ENCODE measurements at places on chromosomes 6 and 20. TPM values are rescaled to one million over a fixed set of nuclear protein-coding genes. Genes with fewer than 3 reads are reported as not detected.

GRCh38 chr6:96809119-96809518 lies 28.2 kb downstream of the GPR63 start:
- no peak for DNase-seq

- no peak for DNase-seq
Measured at GRCh38 chr6:99333068-99333467, 16.4 kb downstream of the FAXC start.

DNA sequence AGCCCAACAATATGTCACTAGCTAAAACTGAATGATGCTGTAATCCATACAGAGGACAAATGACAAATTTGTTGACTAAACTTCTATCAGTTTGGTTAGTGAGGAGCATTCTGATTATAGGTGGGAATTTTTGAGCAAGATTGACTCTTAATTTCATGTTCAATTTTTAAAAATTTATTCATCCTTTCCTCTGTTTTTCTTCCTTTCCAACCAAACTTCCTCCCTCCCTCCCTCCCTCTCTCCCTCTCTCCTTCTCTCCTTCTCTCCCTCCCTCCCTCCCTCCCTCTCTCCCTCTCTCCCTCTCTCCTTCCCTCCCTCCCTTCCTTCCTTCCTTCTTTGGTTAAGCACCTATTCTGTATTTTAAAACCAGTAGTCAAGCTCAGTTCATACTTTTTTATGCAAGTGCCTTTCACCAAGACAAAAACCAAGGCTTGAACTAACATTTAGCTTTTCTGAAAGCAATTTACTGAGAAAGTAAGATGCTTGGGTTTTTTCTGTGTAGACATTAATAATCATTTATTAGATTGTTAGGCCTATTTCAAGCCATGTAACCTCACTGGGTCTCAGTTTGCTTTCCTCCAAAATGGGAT lies 112.3 kb downstream of the TSHZ2 start:
- no peak for DNase-seq

DNA sequence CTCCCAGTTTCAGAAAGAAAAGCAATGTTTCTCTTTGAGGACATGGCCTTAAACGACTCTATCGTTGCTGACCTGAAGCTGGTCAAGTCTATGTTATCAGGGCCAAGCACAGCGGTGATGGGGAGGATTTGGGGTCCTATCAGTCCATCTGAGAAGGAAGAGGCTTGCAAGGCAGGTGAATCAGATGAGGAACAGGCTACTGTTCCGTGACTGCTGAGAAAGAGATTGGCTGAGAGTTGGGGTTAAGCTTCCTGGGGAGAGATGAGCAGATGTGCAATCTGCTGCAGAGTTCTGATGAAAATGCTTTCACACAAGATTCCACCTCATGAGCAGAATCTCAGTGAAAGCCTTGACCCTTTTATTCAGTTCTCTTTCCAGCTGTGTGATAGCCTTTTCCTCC lies 168.3 kb upstream of the STMND1 start:
- DNase-seq = no peak

- no peak for DNase-seq
Measured at GRCh38 chr6:45970326-45970725, 45.3 kb downstream of the CLIC5 start.

DNA sequence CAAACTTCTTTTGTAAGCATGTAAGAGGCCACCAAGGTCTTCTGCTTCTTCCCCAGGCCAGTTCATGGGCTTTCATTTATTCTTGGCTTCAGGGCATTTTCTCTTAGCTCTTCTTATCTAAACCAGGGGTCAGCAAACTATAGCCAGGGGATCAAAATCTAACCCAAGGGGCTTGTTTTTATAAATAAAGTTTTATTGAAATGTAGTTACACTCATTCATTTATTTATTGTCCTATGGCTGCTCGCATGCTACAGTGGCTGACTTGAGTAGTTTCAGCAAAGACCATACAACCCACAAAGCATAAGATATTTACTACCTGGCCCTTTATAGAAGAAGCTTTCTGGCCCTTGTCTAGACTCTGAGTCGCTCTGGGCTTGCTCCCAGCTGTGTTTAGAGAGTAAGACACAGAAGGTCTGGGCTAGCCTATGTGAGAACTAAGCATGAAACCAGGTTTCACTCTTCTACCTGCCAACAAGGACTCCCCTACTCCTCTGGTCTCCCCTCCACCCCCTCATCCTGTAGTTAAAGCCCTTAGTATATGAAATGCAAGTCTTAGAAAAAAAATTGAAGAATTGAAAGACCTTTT lies 43.2 kb downstream of the KHDC1L start:
- no peak for DNase-seq

DNA sequence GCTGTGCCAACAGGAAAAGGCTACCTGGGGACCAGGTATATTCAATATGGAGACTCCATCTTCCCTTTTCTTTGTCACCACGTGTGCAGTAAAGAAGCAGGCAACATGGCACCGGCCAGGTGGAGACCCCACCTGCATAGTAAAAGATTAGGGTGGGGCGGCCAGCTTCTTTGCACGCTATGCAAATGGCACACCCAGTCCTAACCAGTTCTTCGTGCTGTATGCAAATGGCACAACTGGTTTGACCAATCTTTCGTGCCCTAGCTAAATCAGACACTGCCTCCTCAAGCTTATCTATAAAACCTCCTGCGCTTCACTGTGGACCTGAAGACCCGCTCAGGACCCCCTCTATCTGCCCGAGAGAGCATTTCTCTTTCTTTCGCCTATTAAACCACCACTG lies 88.8 kb upstream of the EZR start:
- DNase-seq = no peak

DNA sequence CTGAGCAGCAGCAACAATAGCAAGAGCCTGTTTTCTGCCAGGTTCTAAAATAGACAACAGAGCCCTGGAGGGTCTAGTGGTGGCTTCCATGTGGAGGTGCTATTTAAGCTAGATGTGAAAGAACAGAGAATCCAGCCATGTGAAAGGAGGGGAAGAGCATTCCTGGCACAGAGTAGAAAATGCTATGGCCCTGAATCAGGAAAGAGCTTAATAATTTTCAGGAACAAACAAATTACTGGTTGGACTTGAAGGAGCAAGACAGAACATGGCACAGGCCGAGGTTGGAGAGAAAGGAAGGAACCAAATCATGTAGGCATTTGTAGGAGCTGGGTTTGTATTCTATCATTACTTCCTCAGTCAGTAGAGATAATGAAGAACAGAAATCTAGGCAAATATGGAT lies 98.3 kb downstream of the AIG1 start:
- no peak for DNase-seq

The RAB32 gene
- total RNA-seq = 52.4 TPM

The HEY2 gene
- total RNA-seq = 1.8 TPM

Measured in spleen (tissue), 13 donors.